ENCODE measurements at places on chromosomes 16 and 17.

- DNase-seq = no peak
Measured at GRCh38 chr16:82062645-82063058, 27.6 kb downstream of the HSD17B2 start.

DNA sequence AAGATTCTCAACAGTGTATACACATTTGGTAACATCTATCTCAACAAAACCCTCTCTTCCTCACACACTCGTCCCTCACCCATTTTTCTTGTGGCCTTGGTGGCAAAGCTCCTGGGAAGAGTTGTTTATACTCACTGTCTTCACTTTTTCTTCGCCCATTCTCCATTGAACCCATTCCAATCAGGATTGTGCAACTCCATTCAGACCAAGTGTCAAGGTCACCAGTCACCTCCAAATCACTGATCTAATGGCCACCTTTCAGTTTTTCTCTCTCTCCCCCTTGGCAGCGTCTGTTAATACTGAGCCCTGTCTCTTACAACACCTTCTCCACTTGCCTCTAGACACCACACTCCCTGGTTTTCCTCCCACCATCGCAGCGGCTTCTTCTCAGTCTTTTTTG lies 8.6 kb upstream of the SLC13A5 start:
- DNase-seq = no peak

DNA sequence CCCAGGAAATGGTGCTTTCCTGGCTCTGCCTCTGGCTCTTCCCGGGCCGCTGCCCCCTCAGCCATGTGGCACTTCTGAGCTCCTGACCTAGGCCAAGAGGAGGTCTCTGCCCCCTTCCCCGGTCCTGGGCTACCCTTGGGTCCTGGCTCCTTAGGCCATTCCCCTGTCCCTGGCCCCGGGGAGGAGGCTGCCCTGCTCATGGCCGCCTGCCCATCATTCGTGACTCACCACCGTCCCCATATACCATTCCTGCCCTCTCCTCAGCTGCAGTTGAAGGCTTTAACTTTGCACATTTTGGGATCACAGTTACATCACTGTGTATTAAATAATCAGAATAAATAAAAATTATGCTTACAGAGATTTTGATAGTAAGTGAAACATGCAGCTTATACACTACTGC lies 69.0 kb downstream of the GRIN2A start:
- DNase-seq = no peak

DNA sequence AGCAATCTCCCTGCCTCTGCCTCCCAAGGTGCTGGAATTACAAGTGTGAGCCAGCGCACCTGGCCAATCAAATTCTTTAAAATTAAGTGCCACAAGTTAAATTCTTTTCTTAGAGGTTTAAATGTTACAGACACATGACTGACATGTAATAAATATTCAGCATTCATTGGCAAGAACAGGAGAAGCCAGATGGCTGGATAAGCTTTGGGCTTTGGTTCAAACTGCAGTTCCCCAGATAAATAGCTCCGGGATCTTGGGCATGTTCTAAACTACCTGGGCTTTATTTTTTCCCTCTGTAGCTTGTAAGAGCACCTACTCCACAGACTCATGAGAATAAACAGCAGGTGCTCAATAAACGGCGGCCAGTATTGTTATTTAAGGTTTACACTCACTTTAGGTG lies 34.1 kb downstream of the ABAT start:
- no peak for DNase-seq

DNA sequence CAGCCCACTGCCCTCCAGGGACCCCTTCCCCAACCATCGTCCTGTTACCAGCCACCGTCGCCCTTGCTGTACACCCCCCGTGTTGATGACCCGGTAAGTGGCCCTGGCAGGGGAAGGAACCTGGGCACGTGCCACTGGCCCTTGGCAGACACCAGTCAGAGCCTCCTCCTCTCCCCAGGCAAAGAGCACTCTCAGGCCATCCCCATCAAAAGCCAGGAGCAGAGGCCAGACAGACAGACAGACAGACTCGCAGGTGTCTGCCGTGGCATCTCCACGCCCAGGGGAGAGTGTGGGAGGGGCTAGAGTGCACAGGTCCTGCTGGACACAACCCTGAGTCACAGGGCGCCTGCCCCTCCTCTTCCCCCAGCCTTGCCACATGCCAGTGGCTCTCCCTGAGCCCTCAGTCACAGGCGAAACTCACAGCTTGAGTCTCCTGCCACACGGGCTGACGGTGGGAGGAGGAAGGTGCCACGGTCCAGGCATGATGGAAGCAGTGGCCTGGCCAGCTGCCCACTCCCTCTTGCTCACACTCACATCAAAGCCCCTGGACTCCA lies 7.8 kb downstream of the CLCN7 start:
- DNase-seq = no peak

- DNase-seq = no peak
Measured at GRCh38 chr16:14364386-14365199, 265.5 kb downstream of the PARN start.

GRCh38 chr17:63692195-63692816 lies 7.6 kb downstream of the LIMD2 start:
- DNase-seq = no peak
